ENCODE measurements at places on chromosomes 7 and 10.

GRCh38 chr10:26627324-26627723, 70.2 kb upstream of the PDSS1 start:
- DNase-seq = no peak

DNA sequence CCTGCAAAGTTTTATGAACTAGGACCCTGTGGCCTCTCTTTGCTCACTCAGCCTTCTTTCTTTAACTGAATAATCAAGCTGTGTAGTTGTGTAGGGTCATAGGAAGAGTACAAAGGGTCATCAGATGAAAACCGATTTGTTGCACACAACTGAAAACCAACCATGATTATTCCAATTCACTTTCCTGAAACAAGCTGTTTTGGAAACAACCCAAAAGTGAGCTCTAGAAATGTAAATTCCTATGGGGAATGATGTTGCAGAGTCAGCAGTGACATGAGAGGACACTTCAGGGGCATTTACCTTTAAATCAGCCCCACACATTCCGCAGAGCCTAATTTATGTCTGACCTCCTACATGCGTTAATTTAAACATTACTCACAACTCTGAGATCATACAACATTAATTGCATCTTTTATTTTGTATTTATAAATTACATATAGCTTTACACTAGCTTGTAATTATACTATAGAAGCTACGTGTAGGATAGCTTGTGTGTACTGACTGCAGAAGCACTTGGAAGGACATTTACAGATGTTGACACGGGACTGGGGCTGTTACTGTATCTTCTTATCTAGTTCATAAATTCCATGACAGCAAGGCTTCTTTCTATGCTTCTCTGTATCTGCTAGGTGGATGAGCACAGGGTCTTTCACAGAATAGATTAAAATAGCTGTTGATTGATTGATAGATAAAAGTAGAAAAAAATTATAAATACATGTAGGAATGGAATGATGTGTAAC, 139.9 kb upstream of the AKR1E2 start:
- DNase-seq = no peak

DNA sequence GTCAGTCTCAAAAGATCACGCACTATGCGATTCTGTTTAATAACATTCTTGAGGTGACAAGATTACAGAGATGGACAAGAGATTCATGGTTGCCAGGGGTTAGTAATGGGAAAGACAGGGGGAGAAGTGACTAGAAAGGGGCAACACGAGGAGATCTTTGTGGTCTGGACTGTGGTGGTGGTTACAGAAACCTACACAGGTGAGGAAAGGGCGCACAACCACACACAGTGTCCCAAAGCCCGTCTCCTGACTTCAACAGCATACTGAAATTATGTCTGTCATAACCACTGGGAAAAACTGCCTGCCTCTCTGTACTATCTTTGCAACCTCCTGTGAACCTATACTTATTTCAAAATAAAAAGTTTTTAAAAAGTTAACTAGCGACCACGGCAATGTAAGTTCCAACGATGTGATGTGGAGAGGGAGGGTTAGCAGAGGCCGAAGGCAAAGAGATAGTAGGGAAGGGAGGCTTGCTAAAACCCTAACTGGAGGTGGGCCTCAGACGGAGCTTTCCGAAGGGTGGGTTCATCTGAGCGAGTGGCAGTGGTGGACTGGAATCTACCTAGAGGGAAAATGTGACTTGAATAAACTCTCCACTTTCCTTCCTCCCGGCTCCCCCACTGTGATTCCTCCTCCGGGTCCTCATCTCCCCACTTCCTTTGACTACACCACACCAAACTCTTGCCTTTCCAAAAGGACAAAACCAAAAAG, 43.7 kb downstream of the GNA12 start:
- DNase-seq = peak; percentile 33

- no peak for DNase-seq
Observed at GRCh38 chr7:32161708-32162107, 91.5 kb upstream of the PDE1C start.

DNA sequence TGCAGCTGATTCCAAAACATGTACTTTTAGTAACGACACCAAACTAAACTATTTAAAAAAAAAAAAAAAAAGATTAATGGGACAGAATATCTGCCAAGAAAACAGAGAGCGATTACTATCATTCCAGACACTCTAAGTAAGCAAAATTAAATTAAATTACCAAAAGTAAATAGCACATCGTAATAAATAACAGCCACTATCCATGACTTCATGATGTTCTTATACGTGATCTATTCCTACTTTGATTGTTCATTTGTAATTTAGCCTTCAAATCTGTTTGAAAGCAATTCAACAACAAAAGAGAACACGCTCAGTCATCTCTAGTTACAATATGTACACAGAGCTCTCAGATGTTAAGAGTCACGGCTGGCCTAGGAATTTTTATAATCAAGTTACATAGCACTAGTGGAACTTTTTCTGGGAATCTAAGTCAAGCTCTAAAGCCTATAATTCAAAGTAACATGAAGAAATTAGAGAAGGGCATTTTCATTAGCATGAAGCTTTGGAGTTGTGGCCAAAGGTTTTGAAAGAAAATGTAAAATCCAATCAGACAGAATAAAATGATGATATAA, 241.7 kb upstream of the NEBL start:
- DNase-seq = no peak

DNA sequence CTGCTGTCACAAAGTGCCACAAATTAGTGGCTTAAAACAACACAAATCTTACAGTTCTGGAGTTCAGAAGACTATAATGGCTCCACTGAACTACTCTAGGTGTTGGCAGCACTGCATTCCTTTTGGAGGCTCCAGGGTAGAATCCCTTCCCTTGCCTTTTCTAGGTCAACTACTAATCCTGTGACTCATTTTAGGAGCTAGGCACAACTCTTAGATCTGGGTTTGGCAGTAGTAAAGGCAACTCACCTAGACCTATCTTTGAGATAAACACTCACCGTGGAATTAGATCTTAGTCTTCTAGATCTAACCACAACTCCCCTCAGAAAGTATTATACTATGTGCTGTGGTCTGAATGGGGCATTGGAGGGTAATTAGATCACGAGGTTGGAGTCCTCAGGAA, 60.4 kb downstream of the ANKIB1 start:
- DNase-seq = no peak

- peak; percentile 49 for DNase-seq
Observed at GRCh38 chr10:33126742-33127141, 168.7 kb upstream of the ITGB1 start.

- DNase-seq = no peak
Observed at GRCh38 chr7:138359870-138360559, 100.0 kb upstream of the TRIM24 start.

DNA sequence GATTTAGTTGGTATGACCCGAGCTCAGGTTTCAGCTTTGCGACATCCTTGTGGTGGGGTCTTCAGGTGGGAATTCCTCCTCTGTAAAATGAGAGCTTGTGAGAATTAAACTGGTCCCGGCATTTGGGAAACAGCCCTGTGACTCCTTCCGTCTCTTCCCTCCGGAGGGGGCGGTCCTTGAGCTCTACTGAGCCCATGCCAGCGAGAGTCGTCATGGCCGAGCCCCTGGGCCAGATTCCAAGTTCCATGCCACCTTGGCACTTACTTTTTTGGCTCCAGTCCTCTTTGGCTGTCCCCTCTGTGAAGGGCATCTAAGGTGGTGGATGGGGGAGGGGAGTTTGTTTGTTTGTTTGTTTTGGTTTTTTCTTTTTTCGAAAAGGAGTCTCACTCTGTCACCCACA, 47.6 kb downstream of the GTF2IRD1 start:
- DNase-seq = no peak

GRCh38 chr10:43136995-43137716, 1.1 kb upstream of the CSGALNACT2 start:
- no peak for DNase-seq

- DNase-seq = no peak
Observed at GRCh38 chr10:106410331-106410730, 754.2 kb downstream of the SORCS1 start.

GRCh38 chr7:28155019-28155660, 25.5 kb downstream of the JAZF1 start:
- no peak for DNase-seq
